ENCODE measurements at places on chromosomes 4 and X.
A peak's percentile ranks its signal among the peaks of the same experiment; 100 is the strongest.

GRCh38 chr4:1172971-1173757 lies 781 bp upstream of the SPON2 start:
- peak; percentile 58 for DNase-seq

DNA sequence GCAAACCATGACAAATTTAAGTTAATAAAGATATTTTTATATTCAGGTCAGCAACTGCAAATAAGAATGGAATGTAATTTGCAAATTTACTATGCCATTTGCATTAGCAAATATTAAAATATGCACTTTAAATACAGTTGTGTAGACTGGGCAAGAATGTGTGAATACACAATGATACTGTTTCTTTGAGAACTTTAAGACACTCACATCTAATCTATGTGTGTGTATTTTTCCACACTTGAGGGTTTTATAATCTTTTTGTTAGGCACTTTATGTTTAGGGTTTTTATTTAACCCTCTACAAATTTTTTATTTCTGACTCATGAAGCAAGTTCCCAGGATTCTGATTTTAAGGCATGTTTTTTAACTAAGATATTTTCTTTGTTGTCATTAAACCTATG lies 23.9 kb upstream of the NDNF start:
- peak; percentile 15 for DNase-seq

DNA sequence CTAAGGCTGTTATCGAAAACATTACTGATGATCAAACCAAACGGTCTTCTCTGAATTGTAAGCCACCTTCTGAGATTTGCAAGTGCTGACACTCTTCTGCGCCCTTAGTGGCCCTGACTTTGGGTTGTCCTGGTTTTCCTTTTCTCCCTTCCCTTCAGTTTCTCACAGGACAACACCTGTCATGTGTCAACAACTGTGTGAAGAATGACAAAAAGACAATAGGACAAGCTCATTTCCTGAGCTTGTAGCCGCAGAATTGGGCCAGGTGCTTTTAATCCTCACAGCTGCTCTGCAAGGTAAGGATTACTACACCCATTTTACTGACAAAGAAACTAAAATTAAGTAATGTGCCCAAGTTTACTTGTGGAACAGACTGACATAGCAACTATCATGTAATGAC lies 44.9 kb upstream of the TXK start:
- DNase-seq: no peak

DNA sequence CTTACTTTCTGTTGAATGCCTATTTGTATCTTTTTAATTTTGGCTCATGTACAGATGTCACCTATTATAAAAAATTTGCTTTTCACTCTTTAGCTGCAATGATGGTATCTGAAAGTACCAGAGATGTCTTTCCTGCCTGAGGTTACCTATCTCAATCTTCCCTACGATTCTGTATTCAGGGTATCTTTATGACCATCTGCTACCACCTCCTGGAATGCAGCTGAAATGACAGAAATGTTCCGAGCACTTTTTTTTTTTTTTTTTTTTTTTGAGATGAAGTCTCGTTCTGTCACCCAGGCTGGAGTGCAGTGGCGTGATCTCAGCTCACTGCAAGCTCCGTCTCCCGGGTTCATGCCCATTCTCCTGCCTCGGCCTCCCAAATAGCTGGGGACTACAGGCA lies 136.4 kb downstream of the REPS2 start:
- no peak for DNase-seq

DNA sequence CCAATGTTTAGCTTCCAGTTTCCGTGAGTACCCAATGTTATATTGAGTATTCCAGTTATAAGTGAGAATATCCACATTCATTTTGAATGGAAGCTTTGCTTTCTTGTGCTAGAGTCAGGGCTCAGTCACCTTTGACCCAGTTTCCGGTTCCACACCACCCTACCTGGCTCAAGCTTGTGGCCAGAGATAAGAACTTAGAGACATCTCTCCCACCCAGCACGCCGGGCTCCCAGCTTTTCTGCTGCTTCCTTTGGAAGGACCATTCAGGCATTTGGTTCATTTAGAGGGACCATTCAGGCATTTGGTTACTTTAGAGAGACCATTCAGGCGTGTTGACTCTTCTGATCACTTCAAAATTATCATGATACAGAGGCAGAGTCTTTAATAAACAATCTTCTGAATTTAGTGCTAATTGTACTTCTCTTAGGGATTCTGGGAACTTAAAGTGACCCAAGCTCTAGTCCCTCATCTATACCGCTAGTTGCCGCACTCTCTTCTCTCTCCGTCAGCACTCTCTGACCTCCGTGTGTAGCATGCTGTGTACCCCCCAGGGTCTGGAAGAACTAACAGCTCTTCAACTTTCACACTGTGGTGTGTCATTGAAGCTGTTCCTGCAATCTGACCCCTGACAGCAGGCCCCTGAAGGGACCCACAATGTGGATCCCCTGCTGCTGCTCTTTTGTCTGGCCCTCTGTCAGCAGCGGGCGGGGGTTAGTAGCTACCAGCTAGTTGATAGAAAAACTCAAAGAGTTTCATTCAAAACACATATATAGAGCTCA lies 943.1 kb downstream of the ARAP2 start:
- DNase-seq: no peak

DNA sequence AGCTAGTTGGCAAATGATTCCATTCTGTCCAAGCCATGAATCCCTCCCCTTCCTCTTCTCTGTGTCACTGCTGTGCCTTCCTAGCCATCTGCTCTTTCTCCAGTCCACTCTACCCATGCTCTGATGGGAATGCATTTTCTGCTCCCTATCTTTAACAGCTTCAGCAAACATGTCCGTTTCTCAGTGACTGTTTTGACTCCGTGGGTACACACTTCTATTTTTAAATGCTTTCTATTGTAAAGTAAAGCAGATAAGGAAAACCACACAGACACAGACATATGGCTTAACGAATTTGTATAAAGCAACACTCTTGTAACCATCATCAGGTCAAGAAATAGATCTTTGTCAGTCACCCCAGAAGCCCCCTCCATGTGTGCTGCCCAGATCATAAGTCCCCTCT lies 72.4 kb upstream of the KLHL13 start:
- DNase-seq: no peak

DNA sequence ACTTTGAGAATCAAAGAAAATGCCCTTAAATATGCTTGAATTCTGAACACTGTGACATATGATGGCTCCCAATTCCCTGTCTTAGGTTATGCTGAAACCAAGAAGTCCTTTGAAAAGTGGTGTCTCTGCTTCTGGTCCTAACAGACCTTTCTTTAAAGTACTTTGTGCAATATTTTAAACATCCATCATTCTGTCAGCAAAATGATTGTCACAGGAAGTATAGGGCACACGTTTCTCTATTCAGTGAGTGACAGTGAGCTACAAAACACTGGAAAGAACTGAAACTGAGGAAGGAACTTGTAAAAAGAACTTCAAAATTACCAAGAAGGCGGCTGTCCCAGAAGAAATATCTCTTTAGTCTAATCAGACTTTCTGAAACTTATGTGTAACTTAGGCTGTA lies 12.2 kb upstream of the NUP54 start:
- DNase-seq: no peak

DNA sequence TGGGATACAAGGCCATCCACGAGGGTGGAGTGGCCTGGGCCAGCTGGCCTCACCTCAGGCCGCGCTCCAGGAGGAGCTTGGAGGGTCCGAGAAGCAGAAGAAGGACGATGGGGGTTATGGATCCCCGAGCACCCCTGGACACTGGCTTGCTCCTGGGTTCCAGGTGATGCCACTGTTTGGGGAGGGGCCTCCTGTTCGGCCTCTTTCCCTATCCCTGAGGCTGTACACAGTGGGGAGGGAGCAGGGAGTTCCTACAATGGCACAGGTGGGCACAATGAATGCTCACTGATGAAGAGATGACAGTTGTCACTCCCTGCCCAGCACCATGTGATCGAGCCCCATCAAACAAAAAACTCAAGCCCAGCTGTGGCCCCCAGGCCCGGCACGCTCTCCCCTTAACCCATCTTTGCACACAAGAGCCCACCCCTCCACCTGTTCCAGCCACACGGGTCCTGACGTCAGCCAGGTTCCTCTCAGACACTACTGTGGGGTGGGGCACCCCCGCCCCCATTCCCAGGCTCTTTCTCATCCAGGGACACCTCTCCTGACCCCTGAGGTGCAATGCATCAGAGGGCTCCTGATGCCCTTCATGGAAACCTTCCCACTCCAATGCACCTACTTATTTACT lies 70.3 kb downstream of the WFS1 start:
- no peak for DNase-seq

Measured in fibroblast of skin of abdomen (primary cell).